ENCODE measurements at places on chromosomes 16 and 17.

DNA sequence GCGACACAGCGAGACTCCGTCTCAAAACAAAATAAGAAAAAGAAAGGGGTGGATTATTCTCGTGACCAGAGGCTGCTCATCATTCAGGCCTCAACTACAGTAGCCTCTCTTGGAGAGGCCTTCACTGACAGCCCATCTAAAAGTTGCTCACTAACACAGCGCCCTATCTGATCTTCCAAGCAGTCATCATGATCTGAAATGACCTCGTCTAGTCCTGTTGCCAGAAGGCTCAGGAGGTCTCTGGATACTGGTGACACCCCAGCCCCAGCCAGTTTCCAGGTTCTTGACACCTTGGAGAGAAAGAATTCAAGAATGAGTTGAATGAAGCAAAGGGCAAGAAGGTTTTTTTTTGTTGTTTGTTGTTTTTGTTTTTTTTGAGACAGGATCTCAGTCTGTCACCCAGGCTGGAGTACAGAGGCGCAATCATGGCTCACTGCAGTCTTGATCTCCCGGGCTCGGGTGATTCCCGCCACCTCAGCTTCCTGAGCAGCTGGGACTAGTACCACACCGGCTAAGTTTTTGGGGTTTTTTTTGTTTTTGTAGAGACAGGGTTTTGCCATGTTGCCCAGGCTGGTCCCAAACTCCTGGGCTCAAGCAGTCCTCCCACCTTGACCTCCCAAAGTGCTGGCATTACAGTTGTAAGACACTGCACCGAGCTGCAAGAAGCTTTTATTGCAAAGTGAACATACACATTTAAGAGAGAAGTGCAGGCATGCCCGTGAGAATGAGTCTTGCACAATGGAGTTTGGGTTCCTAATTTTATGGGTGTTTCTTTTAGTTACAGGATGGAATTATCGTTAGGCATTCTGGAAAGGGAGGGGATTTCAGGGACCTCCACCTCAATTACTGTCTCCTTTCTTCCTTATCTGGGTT, 2.7 kb upstream of the ZC3H7A start:
- DNase-seq, result no peak

DNA sequence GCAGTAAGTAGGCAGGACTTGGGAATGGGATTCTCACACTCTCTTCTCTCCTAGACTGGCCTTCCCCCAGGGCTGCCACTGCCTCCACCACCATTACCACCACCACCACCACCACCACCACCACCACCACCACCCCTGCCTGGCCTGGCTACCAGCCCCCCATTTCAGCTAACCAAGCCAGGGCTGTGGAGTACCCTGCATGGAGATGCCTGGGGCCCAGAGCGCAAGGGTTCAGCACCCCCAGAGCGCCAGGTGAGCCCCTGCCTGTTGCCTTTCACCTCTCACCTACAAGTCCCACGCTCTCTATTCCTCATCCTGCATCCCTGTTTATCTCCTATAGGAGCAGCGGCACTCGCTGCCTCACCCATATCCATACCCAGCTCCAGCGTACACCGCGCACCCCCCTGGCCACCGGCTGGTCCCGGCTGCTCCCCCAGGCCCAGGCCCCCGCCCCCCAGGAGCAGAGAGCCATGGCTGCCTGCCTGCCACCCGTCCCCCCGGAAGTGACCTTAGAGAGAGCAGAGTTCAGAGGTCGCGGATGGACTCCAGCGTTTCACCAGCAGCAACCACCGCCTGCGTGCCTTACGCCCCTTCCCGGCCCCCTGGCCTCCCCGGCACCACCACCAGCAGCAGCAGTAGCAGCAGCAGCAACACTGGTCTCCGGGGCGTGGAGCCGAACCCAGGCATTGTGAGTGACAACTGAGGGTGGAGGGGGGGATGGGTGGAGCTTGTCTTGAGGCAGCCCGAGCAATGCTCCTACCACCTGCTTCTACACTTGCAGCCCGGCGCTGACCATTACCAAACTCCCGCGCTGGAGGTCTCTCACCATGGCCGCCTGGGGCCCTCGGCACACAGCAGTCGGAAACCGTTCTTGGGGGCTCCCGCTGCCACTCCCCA, 7.9 kb upstream of the TMEM88 start:
- DNase-seq, result no peak

DNA sequence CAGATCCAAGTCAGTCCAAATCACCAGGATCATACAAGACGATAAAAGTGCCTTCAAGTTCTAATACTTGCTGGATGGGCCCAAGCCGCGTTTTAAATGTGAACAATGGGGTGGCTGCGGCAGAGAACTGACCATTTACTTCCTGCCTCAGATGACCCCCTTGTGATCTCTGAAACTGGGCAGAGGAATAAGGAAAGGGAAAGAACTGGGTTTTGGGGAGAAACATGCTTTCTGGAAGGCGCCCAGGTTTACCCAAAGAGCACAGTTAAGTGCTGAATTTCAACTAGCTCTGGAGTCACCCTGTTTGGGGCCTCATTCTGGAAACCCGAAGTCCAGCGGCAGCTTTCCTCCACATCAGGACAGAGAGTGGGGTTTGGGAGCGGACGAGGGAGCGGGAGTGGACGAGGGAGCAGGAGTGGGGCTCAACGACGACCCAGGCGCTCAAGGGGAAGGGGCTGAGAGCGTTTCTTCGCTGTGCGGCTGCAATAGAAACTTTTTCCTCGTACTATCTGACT, 1.6 kb downstream of the FAM20A start:
- DNase-seq, result no peak

- DNase-seq, result no peak
Measured at GRCh38 chr17:6304894-6305612, 129.9 kb downstream of the AIPL1 start.

DNA sequence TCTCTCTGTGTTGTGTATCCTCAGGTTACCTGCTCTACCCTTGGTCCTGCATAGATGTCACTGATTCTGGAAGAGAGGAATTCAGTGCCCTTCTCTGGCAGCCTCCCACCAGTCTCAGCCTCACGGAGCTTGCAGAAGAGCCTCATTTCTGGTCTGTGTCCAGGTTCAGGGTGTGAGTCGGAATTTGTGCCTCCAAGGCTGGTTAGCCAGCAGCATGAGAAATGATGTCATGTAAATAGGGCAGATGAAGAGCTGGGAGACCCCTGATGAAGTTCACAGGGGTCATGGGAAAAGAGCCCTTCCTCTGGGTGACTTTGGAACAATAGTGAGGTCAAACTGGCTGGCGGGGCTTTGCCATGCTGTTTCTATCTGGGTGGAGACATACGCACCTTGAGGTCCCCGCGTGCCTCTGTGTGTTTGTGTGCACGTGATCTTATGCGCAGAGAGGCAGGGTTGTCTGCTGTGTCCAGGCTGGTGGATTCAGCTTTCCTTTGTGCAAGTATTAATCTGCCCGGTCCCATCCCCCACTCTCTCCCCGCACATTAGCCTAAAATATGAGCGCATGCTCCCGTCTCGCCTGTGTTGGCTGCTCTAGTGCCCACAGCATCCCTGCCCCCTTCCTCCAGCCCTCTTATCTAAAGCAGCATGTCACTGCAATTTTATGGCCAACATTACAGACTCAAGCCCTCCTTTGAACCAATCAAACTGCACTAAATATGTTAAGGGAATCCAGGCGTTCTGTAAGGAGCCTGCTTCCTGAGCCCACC, 256.3 kb upstream of the ZFHX3 start:
- DNase-seq, result peak; percentile 14

- no peak for DNase-seq
Measured at GRCh38 chr17:58969156-58969555, 137.5 kb downstream of the TRIM37 start.

GRCh38 chr17:37607637-37608331, 1.4 kb downstream of the SYNRG start:
- no peak for DNase-seq

DNA sequence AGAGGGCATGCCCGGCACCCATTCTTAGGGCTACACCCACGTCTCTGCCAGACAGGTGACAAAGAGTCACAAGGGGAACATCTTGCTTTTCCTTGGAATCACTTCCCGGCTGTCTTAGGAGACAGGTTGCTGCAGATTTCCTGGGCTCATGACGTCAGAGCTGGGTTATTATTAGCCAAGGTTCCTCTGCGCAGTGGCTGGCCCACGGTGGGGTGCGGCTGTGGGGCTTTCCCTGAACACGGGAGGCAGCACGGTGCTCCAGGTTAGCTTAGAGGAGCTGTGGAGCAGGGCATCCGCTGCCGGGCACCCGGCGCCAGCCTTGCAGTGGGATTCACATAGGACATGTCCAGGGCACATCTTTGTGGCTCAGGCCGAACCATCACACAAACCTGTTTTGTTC, 118.0 kb upstream of the PLCG2 start:
- no peak for DNase-seq

GRCh38 chr17:36576793-36577192, 14.9 kb upstream of the DHRS11 start:
- DNase-seq, result no peak

GRCh38 chr17:44383363-44383762, 6.1 kb downstream of the ITGA2B start:
- DNase-seq, result no peak

- peak; percentile 69 for DNase-seq
Measured at GRCh38 chr16:66486773-66487579, 59.9 kb downstream of the BEAN1 start.

DNA sequence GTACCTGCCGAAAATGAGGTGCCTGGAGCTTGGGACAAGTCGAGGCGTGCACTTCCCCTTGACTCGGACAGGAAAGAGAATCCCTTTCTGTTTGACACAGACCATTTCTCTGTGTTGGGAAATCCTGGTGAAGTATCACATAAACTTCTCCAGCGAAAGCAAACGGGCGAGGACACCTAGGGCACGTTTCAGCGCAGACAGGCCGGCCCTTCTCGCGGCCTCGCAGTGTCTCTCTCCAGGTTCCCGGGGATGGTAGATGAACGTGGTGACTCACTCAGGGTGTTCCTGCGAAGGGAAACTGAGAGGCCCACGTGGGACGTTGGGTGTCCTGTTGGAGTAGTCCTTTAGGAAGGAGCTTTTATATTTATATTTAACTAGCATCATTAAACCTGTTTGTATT, 36.3 kb upstream of the ZNF750 start:
- no peak for DNase-seq

DNA sequence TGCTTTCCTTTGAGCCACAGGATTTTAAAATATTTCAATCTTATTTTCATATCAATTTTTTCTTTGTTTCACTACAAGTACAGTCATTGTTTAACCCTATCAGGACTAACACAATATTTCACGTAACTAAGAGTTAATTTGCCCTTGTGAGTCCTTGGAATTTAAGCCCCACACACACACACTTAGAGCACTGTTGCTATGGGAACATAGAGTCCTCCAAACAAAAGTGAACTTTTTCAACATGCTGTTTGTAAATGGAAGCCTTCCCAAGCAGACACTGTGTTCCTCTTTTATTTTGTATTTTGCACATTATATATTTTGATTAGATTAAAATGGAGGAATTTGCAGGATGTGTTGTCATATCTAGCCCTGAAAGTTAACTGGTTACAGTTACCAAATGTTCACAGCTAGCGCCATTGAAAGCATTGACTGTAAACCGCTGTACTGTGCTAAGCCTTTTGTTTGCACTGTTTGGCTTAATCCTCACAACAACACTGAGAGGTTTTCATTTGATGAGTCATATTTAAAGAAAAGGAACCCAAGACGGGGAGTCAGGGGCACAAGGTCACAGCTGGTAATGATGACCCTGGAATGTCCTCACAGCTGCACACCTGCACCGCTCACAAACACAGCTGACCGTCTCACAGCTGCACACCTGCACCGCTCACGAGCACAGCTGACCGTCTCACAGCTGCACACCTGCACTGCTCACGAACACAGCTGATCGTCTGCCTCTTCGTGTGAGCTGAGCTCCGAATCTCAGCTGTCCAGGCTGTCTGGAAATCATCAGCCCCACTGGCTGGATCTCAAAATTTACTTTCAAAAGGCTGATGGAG, 6.3 kb downstream of the HSBP1 start:
- peak; percentile 56 for DNase-seq

- DNase-seq, result peak; percentile 85
Measured at GRCh38 chr17:80029258-80029974, 6.3 kb downstream of the TBC1D16 start.

- DNase-seq, result peak; percentile 25
Measured at GRCh38 chr16:47815655-47816054, 340.1 kb downstream of the ABCC12 start.

- no peak for DNase-seq
Measured at GRCh38 chr16:50059111-50059510, 6.7 kb upstream of the HEATR3 start.

GRCh38 chr17:77165577-77165976, 24.8 kb downstream of the SEC14L1 start:
- no peak for DNase-seq

DNA sequence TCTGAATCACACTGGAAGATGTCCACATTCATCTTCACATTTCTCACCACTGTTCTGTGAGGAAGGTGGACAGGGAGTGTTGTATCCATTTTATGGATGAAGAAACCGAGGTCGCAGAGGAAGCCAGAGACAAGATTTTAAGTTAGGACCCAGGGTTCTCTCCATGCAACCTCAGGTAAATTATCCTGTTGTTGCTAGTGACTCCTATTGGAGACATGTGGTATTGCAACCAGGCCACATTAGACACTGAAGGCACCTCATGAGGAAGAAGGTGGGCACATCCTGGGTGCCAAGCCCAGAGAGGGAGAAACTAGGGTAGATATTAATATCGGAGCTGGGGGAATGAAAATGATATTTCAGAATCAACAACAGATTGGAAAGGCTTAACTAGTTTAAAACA, 8.5 kb upstream of the WNT9B start:
- DNase-seq, result no peak

DNA sequence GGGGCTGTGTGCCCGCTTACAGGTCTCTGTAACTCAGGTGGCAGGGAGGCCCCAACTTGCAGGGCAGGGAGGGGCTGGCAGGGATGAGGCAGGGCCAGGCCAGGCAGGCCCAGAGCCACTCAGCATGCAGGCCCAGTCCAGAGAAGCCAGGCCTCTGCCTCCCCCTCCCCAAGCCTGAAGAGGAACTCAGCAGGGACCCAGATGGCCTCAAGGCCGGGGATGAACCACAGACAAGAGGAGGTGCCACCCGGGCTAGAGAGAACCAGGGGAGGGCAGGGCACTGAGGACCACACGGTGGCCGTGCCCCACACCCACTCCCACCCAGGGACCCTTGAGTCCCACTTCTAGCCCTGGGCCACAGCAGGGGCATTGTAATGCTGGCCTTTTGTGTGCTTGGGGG, 29.8 kb upstream of the EIF1 start:
- DNase-seq, result no peak

DNA sequence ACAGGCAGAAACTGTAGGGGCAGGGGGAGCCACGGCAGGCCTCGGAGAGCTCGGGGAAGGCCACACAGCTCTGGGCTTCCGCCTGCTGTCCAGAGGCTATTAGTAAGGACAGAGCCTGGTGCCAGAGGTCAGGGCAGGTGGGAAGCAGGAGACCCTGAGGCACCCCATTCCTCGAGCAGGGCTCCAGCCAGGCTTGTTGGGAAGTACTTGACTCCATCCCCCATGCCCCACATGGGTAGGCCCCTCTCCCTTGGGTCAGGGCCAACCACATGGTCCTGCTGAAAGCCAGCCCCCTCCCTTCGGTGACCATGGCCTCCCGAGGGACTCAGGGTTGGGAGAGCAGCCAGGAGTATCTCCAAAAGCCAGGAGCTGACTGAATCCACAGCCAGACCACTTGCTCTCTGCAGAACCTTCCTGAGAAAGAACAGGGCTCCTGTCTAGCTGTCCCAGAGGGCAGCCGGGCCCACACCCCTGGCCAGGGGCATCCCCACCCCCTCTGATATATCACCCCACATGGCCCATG, 17.4 kb upstream of the MPRIP start:
- no peak for DNase-seq
